ENCODE measurements at places on chromosomes 5 and 9. TPM values are rescaled to one million over a fixed set of nuclear protein-coding genes. Genes with fewer than 3 reads are reported as not detected.

Gene GRIA1
- total RNA-seq, result not detected

Gene IFNA13
- total RNA-seq, result not detected

GRCh38 chr5:40480392-40480791 lies 199.3 kb upstream of the PTGER4 start:
- DNase-seq, result peak; percentile 74

Gene OBP2B
- total RNA-seq, result not detected

Gene SPATA24
- 3.7 TPM for total RNA-seq

DNA sequence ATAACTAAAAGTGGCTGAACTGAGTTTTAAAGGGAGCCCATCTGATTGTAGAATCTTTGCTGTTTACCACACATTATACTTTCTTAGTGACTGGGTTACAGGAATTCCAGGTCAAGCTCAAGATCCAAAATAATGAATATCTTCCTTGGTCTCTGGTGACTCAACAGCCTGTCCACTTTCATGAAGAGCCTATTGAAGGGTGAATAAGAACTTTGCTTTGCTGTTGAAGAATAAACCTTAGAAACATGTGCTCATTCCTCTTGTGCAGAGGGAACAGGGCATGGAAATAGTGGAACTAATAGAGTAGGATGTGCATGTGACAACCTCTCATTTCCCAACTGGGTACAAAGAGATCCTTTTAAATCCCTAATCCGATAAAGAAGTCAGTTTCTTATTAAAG lies 21.4 kb downstream of the ALDH1A1 start:
- DNase-seq, result no peak

GRCh38 chr5:68593211-68593671 lies 377.7 kb downstream of the PIK3R1 start:
- no peak for DNase-seq

Gene SLC36A3
- not detected for total RNA-seq

DNA sequence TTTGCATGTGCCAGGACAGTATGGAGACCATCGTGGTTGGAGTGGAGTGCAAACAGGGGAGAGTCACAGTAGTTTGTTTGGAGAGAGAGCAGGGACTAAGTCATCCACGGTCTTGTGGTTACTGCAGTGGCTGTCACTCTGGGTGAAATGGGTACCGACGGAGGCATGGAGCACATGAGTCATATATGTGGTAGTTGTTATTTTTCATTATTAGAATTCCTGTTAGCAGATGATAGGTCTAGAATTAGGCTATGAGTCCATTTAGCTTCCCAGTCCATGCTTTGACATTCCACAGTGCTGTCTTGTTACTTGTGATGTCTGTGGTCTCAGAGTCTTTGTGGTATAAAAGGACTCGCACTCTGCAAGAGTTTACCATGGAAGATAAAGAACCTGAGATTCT lies 303.9 kb downstream of the DMRT2 start:
- no peak for DNase-seq

DNA sequence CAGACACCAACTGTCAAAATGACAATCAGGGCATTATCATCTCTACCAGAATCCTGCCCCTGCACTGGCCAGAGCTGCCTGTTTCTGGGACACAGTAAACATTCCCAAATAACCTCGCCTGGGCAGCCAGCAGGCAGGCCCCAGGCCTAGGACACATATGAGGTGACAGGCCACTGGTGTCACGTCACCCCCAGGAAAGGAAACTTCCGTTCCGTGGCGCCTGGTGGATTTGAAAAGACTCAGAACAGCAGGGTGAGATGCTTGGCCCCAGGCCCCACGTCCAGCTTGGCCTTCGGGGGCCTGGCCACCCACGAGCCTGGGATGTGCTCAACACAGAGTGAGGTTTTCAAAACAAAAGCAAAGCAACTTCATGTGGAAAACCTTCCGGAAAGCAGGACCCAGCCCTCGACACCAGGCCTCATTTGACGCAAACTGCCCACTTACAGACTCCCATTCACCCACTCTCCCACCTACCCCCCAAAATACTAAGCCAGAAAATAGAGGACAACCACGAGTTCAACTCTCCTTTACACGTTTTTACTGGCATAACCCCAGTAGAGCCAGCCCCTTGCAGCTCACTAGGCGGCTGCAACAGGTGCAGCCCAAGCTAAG lies 1.2 kb downstream of the SEMA4D start:
- DNase-seq, result peak; percentile 68

GRCh38 chr5:54959673-54960418 lies 25.5 kb downstream of the ESM1 start:
- DNase-seq, result peak; percentile 60

GRCh38 chr9:69812068-69813000 lies 8.3 kb upstream of the CFAP95 start:
- DNase-seq, result no peak

Gene ACOT12
- not detected for total RNA-seq

DNA sequence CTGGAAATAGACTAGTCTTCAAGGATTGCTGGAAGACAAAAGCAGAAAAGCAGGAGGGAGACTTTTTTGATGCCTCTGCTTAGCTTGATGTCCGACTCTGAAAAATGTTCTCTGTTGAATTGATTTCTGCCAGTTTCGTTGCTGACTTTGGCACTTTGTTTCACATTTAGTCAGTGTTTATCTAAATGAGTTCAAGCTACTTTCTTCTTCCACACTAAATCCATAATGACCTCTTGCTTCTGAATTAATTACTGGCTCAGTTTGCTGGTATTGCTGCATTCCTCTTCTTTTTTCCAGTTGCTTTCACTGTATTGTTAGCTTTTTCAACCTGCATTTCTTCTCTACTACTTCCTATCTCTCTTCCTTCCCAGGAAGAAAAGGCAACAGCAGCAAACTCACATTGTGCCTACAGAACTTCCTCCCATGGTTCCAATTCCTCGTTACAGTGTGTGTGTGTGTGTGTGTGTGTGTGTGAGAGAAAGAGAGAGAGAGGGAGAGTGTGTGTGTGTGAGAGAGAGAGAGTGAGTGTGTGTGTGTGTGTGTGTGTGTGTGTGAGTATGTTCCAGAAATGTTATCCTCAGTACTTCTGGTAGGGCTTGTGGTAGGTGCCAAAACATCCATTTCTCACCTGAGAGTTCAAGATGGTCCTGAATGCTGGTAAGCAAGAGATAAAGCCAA lies 234.8 kb downstream of the CSNK1G3 start:
- no peak for DNase-seq

Gene TAF11L10
- total RNA-seq, result not detected

GRCh38 chr9:109880276-109881169 lies 100.5 kb downstream of the PALM2AKAP2 start:
- peak; percentile 46 for DNase-seq

Gene VDAC1
- total RNA-seq, result 416 TPM

Gene SPINK1
- not detected for total RNA-seq

Gene FAM153A
- total RNA-seq, result 33.7 TPM

- DNase-seq, result no peak
Observed at GRCh38 chr9:116096046-116096445, 57.5 kb upstream of the PAPPA start.

Gene CCDC183
- 0.36 TPM for total RNA-seq

Gene WDR38
- total RNA-seq, result not detected

Gene ENTREP1
- not detected for total RNA-seq

Gene OTP
- not detected for total RNA-seq

DNA sequence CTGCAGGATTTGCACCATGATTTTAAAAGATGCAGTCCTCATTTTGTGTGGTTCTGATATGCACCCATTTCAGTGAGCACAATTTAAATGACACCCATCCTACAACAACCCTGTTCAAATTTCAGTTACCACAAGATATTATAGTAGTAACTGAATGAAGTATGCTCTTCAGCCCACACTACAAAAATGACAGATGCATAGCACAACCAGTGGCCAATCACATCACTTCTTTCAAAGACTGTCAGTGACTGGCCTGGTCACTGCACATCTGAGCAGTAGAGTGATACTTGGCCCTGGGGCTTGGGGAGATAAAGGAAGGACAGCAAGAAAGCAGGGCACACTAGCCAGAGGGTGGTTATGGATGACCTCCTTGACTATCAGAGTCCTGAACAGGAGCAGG lies 19.8 kb upstream of the IFNK start:
- DNase-seq, result no peak

Gene DMRT3
- total RNA-seq, result not detected

DNA sequence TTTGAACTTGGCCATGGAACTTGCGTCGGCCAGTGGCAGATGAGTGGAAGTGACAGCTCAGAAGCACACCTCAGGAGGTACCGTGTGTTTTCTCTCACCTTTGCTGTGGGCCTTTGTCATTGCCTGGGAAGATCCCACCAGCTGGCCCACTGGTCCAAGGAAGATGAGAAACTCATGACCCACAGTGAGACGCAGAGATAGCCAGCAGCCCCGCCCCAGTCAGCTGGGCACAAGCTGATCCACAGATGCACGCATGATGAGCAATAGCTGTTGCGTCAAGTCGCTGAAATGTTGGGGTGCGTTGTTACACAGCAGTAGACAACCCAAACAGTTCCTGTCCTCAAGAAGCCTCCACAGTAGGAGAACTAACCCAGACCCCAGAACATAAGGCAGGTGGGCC lies 30.8 kb upstream of the UNC5A start:
- no peak for DNase-seq

Gene ZDHHC11B
- total RNA-seq, result 0.34 TPM

DNA sequence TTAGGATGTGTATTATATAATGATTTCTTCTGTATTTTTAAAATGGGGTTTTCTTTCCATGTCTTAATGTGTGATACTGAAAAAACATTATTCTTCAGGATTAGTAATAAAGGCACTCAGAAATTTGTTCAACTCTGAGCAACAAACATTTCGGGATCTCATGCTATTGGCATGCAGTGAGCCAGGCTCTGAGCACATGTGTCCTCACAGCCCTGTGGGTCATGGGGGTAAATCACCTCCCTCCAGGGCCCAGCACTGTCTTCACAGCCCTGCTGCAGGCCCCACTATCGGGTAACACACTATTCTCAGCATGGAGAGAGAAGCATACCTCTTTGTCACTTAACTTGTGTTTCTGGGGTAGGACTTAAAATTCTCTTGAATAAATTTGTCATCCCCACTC lies 14.0 kb downstream of the TMEM174 start:
- no peak for DNase-seq

- no peak for DNase-seq
Observed at GRCh38 chr5:136330353-136331038, 34.8 kb downstream of the TRPC7 start.

DNA sequence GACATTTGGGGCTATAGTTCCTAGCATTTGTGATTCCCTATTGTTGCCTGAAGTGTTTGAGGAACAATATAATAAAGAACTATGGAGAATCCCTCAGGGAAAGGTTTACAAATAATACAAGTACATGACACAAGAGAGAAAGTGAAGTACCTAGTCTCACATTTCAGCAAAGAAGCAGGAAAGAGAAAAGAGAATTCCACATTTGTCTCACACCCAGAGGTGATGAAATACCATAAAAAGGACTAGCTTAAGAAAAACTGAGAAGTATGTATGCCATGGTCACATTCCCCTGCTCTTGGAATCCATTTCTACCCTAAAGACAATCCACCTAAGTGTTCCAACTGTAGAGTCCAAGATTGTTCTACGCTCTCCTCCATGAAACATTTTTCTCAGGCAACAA lies 79.0 kb upstream of the TARS1 start:
- DNase-seq, result no peak

DNA sequence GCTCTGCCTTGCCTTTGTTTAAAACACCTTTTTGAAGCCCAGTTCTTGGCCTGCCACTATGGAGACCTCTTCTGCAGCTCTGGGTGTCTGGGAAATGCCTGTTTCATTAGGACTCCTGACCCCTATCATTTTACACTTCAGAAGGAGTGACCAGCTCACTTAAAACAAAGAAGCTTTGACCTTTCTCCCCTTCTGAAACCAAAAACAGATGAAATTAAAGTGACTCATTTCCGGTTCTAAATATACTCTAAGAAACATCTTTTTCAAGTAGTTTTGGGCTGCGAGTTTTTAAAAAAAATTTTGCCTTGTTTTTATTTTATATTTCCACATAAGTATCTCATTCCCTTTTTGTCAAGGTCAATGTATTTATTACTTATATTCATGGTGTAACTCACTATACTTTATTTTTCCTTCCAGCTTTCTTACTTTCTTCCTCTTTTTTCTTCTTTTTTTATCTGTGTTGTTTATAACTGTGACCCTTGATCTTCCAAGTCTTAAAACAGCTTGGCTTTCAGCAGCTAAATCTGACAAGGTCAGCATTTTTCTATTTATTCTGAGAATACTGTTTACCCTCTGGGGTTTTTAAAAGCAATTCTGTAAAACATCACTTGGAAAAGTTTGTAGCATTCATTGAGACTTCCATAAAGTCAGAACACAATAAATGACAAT lies 672.9 kb downstream of the NR2F1-AS1 start:
- DNase-seq, result no peak

DNA sequence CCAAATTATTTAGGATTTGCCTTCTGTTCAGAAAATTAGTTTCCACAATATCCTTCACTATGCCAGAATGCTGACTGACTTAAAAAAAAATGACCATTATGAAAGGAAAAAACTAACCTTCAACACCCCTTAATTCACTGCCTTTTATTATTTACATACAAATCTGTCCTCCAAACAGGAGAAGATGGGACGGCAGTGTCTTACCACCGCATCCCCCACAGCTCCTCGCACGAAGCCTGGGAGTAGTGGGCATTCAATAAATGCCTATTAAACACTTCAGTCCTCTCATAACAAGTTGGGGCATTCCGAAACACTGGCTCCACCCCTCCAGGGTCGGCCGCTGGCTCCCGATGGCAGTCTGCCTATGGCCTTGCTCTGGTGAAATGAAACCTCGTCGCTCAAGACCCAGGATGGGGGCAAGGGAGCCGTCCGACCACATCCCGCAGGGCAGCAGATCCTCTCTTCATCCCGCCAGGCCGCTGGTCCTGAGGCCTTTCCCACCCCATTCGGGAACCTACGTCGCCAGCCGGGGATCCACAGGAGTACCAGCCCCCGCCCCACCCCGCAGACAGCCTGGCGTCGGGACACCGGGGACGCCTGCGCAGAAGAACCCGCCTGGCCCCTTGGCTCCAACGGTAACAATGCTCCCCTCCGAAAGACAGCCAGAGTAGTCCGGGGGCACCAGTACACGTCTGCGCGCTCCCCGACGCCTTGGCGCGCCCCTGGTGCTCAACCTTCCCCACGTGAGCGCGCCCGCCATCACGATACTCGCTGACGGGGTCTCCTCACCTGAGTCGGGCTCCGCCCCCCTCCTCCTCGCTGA lies 613 bp downstream of the ZBTB5 start:
- DNase-seq, result peak; percentile 76

DNA sequence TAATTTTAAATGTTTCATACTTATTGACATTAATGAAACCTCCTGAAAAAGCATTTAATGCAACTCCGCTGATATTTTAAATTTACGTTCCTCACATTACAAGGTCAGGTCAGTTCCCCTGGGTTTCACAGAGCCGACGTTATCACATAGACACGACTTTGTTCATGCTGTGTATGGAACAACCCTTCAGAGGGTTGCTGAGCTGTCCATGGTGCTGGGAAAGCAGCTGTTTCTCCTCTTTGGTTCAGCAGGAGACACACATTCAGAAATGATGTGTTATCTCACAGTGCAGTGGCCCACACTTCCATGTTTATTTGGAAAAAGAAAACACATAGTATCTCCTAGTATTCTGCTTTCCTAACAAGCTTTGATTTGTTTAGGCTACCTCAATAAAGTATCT lies 53.5 kb downstream of the PPP2R2B start:
- DNase-seq, result peak; percentile 27

Gene SIGMAR1
- 67.6 TPM for total RNA-seq
